ENCODE measurements at places on chromosomes 16 and 17.

DNA sequence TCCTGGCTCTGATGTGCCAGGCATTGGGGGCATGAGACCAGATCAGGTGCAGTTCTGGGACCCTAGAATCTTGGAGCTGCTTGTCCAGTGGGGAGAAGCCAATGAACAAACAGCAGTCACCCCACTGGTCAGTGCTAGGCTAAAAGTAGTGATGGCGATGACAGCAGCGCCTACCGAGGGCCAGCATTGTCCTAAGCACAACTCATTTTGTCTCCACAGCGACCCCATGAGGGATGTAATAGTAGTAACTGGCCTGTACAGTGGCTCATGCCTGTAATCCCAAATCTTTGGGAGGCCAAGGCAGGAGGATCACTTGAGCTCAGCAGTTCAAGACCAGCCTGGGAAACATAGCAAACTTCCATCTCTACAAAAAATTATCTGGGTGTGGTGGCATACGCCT, 6.2 kb downstream of the SMCR8 start:
- no peak for DNase-seq

DNA sequence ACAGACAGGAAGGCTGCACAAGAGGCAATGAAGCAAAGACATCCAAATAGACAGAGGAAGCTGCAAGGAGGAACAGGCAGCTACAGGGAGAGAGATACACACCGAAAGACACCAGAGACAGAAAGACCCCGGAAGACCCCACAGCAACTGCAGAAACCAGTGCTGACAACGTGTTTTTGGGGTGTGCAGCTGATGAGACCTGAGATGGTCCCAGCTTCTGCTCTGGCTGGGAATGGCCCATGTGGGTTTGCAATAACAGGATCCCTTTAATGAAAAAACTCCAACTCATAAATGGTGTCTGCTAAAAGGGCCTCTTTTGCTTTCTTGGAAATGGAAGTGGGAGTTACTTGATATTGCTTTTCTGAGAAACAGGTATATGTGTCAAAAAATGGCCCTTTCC, 101.5 kb upstream of the CDH11 start:
- no peak for DNase-seq

DNA sequence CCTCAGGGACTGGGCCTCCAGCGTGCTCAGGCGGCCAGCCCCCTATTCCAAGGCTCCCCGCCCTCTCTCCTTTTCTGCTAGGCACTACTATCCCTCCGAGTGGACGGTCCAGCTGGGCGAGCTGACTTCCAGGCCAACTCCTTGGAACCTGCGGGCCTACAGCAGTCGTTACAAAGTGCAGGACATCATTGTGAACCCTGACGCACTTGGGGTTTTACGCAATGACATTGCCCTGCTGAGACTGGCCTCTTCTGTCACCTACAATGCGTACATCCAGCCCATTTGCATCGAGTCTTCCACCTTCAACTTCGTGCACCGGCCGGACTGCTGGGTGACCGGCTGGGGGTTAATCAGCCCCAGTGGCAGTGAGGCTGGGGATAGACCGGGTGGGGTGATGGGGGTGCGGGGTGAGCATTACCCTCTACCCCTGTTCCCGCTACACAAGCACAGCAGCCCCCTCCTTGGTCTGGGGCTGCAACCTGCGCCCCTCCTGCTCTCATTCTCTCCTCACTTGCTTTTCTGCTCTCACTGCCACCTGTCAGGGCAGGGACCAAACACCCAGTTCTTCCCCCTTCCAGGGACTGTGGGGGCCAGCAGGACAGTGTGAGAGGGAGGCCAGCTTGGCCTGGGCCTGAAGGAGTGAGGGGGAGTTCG, 1.1 kb downstream of the PRSS41 start:
- no peak for DNase-seq

GRCh38 chr17:35523296-35523695, 14.2 kb downstream of the SLFN12L start:
- no peak for DNase-seq

DNA sequence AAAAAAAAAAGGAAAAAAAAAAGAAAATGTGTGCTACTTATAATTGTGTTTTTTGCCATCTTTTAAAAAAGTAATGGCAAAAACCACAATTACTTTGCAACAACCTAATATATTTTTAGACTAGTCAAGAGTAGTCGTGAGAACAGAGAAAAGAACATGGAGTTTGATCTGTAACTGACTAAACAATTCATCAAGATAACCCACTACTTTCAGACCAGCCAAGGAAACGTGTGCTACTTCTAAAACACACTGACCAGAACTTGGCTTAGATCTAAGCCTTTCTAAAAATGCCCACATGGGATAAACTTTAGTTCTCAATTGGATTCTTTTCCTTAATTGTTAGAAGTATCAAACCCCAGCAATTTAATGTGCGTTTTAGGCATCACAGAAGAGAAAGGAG, 616 bp downstream of the PECAM1 start:
- no peak for DNase-seq

DNA sequence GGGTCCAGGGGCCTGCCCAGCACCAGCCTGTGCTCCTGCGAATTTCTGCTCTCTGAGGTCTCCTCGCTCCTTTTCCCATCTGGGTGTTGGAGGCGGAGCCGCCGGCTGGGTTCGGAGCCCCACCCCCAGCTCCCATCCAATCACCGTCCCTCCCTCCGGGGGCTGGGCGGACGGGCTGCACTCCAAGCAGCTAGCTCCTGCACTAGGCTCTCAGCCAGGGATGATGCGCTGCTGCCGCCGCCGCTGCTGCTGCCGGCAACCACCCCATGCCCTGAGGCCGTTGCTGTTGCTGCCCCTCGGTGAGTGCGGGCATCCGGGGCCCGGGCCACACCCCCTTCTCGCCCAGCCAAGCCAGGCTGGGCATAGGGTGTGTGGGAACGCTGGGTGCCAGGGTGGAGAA, at the start of gene NRN1L:
Gene NRN1L (plus strand): TSS at position 202 of the 400 bp plus-strand sequence. CDS start 19 bp downstream, at position 221.
- no peak for DNase-seq

DNA sequence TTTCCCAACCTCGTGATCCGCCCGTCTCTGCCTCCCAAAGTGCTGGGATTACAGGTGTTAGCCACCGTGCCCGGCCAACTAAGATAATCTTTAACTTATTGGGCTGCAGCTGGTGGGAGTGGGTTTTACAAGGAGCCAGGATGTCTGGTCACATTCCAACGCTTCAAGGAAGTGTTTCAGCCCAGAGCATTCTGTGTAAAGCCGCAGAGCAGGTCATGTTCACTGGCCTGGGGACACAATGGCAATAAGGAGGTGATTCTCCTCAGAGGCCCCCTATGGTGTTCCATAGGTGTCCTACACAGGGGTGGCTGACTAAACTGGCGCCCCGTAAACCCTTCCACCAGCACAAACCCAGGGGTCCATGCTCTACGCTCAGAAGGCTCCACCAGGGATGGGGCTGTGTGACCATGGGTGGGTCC, 1.2 kb downstream of the QPRT start:
- DNase-seq = no peak

- no peak for DNase-seq
These were observed 22.9 kb downstream of the ACSF3 start for GRCh38 chr16:89116341-89117226.

DNA sequence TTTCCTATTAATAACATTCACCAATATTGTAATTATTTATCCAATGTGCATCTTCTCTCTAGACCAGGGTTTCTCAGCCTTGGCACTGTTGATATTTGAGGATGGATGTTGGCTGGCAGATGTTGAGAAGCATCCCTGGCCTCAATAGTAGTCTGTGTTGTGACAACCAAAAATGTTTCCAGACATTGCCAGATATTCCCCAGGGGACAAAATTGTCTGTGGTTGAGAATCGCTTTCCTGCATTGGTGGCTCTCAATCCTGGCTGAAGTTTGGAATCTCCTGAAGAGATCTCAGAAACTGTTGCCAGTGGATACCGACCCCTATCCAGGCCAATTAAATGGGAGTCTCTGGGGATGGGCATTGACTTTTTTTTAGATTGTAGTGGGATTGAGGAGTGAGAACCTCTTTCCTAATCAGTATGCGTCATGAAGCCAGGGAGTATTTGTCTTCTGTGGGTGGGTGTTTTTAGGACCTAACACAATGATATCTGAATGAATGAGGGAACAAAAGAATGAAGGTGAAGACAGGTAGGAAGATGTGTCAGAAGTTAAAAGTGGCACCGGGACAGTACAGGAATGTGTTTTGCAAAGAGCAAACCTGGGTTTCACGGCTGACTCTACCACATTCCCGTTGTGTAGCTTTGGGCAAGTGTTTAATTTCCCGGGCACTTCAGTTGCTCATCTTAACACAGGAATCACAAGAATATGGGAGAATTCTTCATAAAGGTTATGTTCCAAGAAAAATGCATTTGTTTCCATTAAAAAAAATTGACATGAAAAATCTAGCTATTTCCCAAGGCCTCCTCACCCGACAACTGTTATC, 24.3 kb downstream of the HSD17B2 start:
- no peak for DNase-seq

GRCh38 chr16:539901-540530, 12.5 kb downstream of the CAPN15 start:
- DNase-seq = no peak

- DNase-seq = no peak
These were observed 16.7 kb upstream of the SLC12A3 start for GRCh38 chr16:56848029-56848936.

GRCh38 chr17:41020336-41020735, 6.7 kb downstream of the KRTAP1-5 start:
- DNase-seq = no peak

GRCh38 chr16:51624080-51624775, 473.2 kb upstream of the SALL1 start:
- DNase-seq = no peak

DNA sequence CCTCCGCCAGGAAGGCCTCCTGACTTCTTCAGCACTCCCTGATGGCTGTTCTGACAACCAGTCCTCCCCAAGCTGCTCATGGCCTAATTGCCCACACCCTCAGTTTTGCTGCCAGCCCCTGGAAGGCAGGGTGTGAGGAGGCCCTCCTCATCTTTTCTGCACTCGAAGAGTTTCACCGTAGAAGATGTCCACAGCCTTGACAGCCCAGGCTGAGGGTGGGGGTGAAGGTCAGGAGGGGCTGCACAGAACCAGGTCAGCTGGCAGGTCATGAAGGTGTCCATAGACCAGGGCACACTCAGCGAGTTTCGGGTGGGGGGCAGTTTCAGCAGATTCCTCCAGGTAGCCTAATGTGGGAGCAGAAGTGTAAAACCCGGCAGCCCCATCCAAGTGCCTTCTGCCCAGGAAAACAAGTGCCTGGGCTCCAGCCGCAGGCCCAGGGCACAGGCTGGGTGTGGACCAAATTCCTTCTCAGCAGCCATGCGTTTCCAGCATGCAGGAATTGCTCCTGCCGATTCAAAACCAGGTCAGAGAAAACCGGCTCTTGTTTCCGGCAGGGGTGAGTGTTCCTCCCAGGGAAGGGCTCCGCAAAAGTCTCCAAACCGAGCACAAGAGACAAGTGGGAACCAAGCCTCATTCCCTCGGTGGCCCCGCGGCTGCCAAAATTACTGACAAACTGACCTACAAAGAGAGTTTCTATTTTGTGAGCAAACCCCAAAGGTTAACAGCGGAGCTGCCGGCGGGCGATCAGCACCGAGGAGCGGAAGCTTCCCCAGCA, 228.8 kb downstream of the C16orf78 start:
- DNase-seq = no peak

DNA sequence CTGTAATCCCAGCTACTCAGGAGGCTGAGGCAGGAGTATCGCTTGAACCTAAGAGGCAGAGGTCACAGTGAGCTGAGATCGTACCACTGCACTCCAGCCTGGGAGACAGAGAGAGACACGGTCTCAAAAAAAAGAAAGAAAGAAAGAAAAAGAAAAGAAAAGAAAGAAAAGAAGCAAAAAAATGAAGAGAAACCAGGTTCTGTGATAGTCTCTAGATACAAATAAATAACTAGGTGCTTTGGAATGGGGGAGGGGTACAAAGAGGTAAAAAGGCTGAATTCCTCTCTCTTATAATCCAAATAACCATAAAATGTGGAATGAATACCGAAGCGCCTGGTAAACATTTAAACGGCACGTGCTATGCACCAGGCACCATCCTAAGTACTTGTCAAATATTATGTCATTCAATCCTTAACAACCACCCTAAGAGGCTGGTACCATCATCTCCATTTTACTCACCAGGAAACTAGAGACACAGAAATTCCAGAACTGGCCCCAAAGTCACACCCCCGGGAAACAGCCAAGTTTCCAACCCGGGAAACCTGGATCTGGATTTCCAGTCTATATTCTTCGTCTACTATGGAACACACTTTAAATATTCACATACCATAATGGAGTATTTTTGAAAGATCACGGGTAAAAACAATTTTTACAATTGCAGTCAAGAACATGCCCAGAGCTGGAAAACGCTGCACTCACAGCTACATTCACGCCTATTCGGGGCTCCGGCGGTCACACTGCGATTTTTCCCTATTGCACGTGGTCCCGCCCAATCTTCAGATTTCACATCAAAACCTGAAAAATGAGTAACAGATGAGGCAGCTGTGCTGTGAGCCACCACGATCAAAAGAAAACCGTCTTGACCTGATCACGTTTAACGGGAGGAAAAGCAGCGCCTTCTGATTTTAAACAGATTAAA, 10.5 kb downstream of the NXN start:
- no peak for DNase-seq

DNA sequence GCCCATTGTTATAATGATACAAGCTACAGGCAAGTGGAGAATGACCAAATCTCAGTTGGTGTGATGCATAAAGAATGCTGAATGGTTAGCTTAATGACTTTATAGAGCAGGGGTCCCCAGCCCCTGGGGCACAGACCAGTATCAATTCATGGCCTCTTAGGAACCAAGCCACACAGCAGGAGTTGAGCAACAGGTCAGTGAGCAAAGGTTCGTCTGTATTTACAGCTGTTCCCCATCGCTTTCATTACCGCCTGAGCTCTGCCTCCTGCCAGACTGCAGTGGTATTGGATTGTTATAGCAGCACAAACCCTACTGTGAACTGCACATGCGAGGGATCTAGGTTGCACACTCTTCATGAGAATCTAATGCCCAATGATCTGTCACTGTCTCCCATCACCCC, 114.0 kb upstream of the ZFHX3 start:
- DNase-seq = no peak

GRCh38 chr17:50205111-50205962, 3.9 kb upstream of the COL1A1 start:
- DNase-seq = no peak

- no peak for DNase-seq
These were observed 32.5 kb downstream of the ADCY7 start for GRCh38 chr16:50298591-50299507.

DNA sequence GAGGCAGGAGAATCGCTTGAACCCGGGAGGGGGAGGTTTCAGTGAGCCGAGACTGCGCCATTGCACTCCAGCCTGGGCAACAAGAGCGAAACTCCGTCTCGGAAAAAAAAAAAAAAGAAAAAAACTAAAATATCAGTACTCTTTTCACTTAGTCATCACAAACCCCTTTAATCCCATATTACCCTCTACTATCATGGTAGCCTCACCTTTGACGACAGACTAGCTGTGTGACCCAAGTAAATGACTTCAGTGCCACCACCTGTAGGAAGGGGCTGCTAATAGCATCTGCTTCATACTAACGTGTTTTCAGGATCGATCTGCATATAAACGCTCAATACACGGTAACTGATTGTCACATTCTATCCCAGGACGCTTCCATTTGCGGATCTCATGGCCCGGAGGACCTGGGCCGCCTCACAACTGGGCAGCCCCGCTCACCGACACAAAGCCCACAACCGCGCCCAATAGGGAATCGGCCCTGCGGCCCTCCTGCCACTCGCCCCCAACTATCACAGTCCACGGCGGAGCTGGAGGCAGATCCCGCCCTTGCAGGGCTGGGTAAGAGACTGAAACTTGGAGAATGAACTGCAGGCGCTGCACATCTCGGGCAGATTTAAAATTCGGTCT, 1.1 kb upstream of the ZNF263 start:
- peak; percentile 81 for DNase-seq
